Astrocyte of the cerebellum (primary cell): ENCODE measurements at places on chromosomes 5 and 9.

DNA sequence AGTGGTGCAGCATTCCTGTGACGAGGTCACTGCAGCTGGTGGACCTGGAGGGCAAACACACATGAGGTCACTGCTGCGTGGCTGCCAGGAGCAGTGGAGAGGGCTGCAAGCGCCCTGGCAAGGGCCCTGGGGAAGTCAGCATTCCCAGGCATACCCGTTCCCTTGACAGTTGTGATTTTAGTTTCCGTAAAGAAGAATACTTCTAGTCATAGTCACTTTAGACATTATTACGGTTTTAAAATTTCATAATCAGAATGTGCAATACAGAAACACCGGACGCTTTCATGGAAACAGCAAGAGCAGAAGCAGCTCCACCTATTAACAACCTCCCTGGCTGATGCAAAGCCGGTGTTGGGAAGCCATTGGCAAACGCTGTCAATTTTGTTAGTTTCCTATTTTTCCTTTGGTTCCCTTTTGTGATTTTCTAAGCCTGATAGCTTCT is 129.8 kb downstream of the GADD45G start:
- no peak for DNase-seq

DNA sequence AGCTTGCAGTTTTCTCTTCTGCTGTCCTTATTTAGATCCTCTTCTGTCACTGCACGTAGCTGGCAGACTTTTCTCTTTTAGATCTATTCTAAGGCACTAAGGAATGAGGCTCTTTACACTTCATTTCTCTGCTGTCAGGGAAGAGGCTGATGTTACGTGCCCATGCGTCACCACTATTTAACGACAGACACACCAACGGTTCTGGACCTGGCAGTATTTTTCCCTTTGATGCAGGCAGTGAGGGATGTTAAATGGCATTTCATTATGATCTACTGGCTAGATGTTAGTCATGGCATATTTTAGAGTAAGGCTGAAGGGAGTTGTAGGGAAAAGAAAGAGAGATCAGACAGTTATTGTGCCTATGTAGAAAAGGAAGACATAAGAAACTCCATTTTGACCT is 8.2 kb upstream of the CRHBP start:
- no peak for DNase-seq

GRCh38 chr5:66931651-66932050 is 264.9 kb downstream of the CD180 start:
- no peak for DNase-seq

- DNase-seq: no peak
These were observed 1.0 kb downstream of the ADAMTS19 start for GRCh38 chr5:129460936-129461710.

DNA sequence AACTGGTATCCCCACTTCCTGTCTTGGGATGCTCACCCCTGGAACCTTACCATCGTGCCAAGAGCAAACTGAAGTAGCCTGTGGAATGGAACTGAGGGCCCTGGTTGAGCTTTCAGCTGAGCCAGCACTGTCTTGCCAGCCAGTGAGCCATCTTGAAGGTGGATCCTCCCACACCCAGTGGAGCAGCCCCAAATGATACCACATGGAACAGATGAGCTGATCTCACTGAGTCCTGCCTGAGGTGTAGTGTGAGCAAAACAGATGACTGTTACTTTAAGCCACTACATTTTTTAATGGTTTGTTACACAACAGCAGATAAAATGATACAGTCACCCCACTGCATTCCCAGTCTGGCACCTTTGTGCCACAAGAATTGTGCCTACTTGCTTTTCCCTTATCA is 2.2 kb upstream of the PCYOX1L start:
- no peak for DNase-seq

- peak; percentile 53 for DNase-seq
These were observed 96.7 kb upstream of the RETREG1 start for GRCh38 chr5:16713386-16713928.

- no peak for DNase-seq
These were observed 21.7 kb upstream of the FAT2 start for GRCh38 chr5:151612689-151613427.

DNA sequence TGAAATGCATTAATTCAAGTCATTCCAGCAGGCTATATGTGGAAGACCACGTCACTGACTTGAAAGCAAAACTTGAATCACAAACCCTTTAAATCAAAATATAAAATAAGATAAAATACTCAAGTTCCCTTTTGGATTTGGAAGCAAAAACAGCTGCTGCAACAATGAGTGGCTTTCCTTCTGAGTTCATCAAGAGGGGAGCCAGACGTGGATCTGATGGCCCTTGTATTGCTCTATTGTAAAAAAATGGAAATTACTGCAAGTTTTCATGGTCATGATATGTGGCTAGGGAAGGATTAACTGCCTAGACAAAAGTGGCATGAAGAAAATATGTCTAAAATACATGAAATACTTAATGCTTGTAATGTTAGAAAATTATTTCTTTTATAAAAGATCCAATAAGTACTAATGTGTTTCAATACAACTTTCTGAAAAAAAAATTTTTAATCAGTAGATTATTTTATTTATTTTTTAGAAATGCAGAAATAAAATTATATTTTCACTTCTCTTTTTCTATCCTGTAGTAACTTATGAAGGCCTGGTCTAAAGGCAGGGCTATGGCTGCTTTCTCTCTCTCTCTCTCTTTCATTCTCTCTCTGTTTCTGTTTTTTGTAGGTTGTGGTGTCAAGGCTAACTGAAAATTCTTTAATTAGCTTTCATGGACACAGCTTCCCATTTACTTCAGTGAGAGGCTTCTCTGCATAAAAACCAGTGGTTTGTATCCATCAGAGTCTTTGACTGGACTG is 24.0 kb downstream of the LIX1 start:
- DNase-seq: no peak
